ENCODE measurements at places on chromosomes 12 and 14. TPM values are rescaled to one million over a fixed set of nuclear protein-coding genes. Genes with fewer than 3 reads are reported as not detected.

GRCh38 chr14:36383767-36384431 lies 63.5 kb upstream of the MBIP start:
- DNase-seq: no peak

- no peak for DNase-seq
Measured at GRCh38 chr12:95224202-95225170, 6.9 kb downstream of the VEZT start.

DNA sequence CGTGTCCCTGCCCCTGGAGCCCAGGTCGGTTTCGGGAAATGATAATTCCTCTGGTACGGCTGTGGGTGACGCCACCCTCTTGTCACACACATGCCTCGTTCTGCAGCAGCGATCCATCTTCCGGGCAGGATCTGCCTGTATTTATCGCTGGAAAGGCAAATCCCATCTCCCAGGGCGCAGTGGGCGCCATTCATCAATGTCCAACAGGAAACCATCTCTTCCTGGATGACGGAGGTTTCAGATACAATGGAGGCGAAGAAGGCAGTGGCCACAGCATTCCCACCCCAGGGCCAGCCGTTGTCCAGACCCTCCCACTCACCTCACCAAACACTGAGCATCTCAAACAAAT lies 74.2 kb downstream of the NOC4L start:
- no peak for DNase-seq

Gene IL23A
- polyA plus RNA-seq: 0.52 TPM

Gene SLCO1B3
- polyA plus RNA-seq: not detected
